ENCODE measurements at places on chromosomes 1 and 21. TPM values are rescaled to one million over a fixed set of nuclear protein-coding genes. Genes with fewer than 3 reads are reported as not detected.

Gene TMPRSS2
- total RNA-seq: not detected

Gene FAM167B
- total RNA-seq: 1.9 TPM

Gene ILDR2
- total RNA-seq: under 0.01 TPM

Gene KMO
- total RNA-seq: not detected

Gene IGFN1
- total RNA-seq: not detected

Gene LIN28A
- not detected for total RNA-seq

Gene RNF2
- total RNA-seq: 30.6 TPM
